Stomach (tissue), 19 donors: ENCODE measurements at places on chromosomes 3 and 15. TPM values are rescaled to one million over a fixed set of nuclear protein-coding genes. Genes with fewer than 3 reads are reported as not detected.

- no peaks in the 10 kb centered on the region for H3K27me3 ChIP-seq
- no peaks in the 10 kb centered on the region for H3K36me3 ChIP-seq
- no peak overlapping the region for H3K27ac ChIP-seq
- peaks cover 18% of the 10 kb centered on the region for H3K4me1 ChIP-seq
- DNase-seq, result no peak
- no peak overlapping the region for H3K4me3 ChIP-seq
These were observed 334.7 kb downstream of the THSD4 start for GRCh38 chr15:71449956-71450355.

- no peak for DNase-seq
- H3K36me3 ChIP-seq, result no peaks in the 10 kb centered on the region
- H3K27me3 ChIP-seq, result no peaks in the 10 kb centered on the region
These were observed 455 bp upstream of the ABHD17C start for GRCh38 chr15:80694611-80695098.

DNA sequence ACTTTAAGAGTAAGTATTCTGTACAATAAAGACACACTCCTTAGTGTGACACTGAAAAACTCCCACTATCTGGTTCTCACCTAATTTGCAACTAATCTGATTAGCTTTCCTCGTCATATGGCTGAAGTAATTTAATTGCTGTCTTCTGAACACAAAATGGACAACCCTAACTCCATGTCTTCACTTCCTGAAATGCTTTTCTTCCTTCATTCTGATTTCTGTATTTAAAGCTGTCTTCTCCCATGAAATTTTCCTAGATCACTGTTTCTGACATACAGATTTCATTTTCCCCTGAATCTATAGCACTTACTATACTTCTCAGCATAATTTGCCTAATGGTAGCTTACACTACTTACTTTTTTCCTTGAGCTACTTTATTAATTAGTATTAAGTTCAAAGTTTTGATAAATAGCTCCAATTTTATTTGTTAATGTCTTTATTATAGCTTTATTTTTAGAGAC, 6.3 kb downstream of the CCPG1 start:
- H3K27ac ChIP-seq, result no peak overlapping the region
- H3K4me3 ChIP-seq, result no peak overlapping the region
- DNase-seq, result no peak
- H3K36me3 ChIP-seq, result peaks cover 10% of the 10 kb centered on the region
- H3K4me1 ChIP-seq, result peaks cover 21% of the 10 kb centered on the region
- no peaks in the 10 kb centered on the region for H3K27me3 ChIP-seq

NEDD4 gene
- 3.2 TPM for polyA plus RNA-seq

CLN6 gene
- 9.2 TPM for polyA plus RNA-seq

DNA sequence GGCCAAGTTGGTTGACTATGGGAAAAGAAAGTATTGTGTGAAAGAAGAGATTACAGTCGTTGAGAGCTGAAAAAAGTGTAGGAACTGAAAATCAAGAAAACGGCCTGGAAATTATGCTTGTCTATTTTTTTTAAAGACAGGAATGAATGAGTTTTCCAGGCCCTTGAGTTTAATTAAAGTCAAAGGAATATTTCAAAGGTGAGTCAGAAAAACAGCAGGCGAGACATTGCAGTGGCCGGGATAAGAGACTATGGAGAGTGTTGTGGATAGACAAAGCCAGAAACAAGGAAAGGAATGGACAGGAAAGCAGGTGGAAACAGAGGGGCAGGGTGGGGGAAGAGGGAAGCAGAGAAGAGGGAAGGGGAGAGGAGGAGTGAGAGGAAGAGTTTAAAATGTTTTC, 275.1 kb upstream of the LRTM1 start:
- no peak overlapping the region for H3K27ac ChIP-seq
- H3K27me3 ChIP-seq, result no peaks in the 10 kb centered on the region
- H3K36me3 ChIP-seq, result no peaks in the 10 kb centered on the region

LTK gene
- polyA plus RNA-seq, result 3.5 TPM

GRCh38 chr3:135056084-135056730, 261.1 kb downstream of the EPHB1 start:
- H3K27me3 ChIP-seq, result no peaks in the 10 kb centered on the region
- H3K27ac ChIP-seq, result no peak overlapping the region
- no peaks in the 10 kb centered on the region for H3K4me1 ChIP-seq
- H3K4me3 ChIP-seq, result no peak overlapping the region
- H3K36me3 ChIP-seq, result no peaks in the 10 kb centered on the region

- no peaks in the 10 kb centered on the region for H3K27me3 ChIP-seq
- no peaks in the 10 kb centered on the region for H3K36me3 ChIP-seq
- DNase-seq, result no peak
- peak overlapping the region; percentile 88 for H3K27ac ChIP-seq
- H3K4me3 ChIP-seq, result no peak overlapping the region
These were observed 3.9 kb upstream of the SEMA3B start for GRCh38 chr3:50264964-50265485.
